Frontal cortex (tissue), 4 donors: ENCODE measurements at places on chromosomes 2 and 18.

- DNase-seq: no peak
These were observed 1.3 kb downstream of the TMEM163 start for GRCh38 chr2:134717286-134718022.

DNA sequence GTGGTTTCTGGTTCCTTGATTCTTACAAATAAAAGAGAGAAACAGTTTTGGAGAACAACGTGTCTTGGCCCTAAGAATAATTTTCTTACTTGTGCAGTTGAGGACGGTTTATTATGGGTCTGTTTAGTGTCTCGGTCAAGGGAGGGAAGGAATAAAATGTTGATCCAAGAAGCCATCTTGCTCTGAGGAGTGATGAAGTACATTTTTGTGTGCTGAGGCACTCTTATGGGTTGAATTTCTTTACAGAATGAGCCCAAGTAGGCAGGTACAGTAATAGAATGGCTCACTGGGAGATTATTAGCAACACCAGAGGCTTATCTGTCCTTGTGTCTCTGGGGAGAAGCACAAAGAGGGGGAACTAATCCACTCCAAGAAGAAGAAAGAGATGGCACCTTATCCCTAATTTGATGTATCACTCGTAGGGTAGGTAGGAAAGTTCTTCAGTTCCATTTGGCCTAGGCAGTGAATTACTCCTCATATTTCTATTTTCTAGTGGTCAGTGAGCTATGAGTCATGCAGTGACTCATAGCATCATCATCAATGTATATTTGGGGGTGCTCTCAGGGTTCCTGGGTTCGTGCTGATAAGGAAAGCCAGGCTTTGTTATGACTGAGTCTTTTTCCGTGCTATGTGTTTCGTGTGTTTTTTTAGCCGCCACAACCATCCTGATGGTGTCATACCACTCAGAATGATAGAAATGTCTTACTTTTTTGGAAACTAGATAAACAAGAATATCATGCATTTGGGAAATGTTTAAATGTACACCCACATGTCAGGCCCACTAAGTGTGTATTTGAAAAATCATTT is 250.1 kb upstream of the CTAGE1 start:
- DNase-seq: no peak

DNA sequence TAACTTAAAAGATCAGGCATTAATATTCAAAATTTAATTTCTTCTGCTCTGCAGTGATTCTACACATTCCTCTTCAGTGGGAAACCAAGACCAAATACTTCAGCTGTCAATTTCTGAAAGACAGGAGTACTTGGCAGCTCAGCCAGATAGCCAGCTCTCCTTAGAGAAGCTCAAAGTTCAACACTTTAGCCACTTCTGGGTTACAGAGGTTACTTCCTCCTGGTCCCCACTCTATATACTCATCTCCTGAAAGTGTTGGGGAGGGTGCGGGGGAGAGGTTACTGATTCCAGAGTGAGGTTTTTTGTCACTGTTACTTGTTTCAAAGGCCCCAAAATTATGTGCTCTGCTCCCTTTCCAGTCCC is 4.1 kb downstream of the CYTIP start:
- DNase-seq: no peak

- DNase-seq: no peak
These were observed 62.4 kb upstream of the MSH6 start for GRCh38 chr2:47720559-47720958.

GRCh38 chr2:110905217-110905616 is 172.8 kb downstream of the ACOXL start:
- no peak for DNase-seq

GRCh38 chr18:9869715-9870430 is 15.9 kb upstream of the TXNDC2 start:
- DNase-seq: no peak

GRCh38 chr2:28484835-28485234 is 11.0 kb upstream of the PLB1 start:
- no peak for DNase-seq

GRCh38 chr2:65425276-65425675 is 7.1 kb downstream of the SPRED2 start:
- DNase-seq: no peak

- no peak for DNase-seq
These were observed 52.9 kb upstream of the FSHR start for GRCh38 chr2:49207204-49207603.

DNA sequence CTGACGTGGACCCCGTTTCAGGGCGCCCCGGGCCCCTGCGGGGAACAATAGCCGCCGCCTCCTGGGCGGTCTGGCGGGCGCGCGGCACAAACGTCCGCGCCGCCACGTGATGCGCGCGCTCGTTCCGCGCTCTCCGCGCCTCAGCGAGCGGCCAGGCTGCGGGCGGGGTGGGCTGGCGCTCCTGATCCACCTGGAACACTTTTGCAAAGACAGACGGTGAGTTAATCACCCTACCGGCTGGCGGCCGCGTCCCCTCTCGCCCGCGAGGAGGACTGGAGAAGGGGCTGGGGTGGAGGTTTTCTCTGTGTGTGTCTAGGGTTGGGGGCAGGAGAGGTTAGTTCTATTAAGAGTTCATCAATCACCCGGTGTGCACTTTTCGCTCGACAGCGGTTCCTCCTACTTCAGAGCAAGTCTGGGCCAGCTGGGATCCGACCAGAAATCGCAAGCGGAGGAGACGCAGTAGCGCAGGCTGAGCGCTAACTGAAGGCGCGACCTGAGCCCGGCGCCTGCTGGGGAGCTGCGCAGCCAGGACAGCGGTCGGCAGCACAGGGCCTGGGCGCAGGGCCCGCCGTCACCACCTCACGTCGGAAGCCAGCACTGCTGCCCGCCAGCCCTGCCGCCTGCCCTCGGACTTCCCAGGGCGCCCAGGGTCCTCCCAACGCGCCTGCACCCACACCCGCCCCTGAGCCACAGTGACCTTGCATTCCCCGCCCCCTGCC is 10.3 kb upstream of the HOXD1 start:
- DNase-seq: no peak

- no peak for DNase-seq
These were observed at the start of gene IL36RN for GRCh38 chr2:113058998-113059960. IL36RN (plus strand) TSS chr2:113059198; CDS start chr2:113059439, 241 bp downstream.

GRCh38 chr2:167134381-167135072 is 246.2 kb downstream of the XIRP2 start:
- no peak for DNase-seq

- no peak for DNase-seq
These were observed 46.7 kb downstream of the NBEAL1 start for GRCh38 chr2:203061346-203061745.

DNA sequence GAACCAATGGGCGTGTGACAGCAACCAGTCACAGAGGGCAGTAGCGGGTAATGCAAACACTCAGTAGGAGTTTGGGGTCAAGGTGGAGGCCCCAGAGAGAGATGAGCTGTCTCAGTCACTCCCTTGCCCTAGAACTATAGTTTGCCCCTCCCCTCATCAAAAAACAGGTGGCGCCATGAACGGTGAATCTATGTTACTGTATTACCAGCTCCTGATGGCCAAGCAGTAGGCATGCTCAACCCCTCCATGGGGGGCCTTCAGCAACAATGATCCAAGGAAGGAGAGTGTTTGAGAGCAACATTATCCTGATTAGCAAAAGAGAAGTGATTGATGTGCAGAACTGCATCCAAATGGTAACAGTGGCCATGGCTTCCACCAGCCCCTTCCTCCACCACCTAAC is 30.4 kb downstream of the TRABD2A start:
- no peak for DNase-seq

DNA sequence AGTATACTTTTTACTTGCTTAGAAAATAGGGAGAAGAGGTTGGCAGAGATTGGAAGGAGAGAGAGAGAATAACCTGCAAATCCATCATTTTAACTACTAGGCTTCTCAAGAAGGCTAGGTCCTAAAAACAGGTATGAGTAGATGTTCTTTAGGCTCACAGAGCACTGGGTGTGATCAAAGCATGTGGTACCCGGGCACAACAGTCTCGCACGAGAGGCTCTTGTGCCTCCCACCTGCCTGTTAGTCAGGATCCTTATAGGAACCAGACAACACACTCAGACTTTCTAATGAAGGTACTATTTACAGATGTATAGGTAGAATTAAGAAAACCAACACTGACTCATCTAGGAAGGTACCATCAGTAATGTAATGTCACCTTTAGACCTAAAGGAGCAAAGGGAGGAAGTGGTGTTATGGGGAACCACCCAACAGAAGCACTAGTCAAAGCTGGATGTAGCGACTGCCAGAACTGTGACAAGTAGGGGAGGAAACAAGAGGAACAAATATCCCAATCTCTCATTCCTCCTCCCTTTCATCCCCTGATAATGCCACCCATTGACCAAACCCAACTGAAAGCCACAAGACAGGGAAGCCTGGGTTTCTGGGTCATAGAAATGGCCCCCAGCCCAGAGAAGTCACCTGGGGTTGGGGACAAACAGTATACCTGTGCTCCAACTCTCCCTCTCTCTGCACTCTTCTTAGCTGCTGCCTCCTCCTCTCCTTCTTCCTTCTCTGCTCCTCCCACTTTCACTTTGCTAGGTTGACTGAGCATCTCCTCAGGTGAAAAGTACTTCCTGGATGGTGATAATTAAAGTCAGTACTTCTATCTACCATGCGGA is 16.0 kb upstream of the MARCHF4 start:
- DNase-seq: no peak

DNA sequence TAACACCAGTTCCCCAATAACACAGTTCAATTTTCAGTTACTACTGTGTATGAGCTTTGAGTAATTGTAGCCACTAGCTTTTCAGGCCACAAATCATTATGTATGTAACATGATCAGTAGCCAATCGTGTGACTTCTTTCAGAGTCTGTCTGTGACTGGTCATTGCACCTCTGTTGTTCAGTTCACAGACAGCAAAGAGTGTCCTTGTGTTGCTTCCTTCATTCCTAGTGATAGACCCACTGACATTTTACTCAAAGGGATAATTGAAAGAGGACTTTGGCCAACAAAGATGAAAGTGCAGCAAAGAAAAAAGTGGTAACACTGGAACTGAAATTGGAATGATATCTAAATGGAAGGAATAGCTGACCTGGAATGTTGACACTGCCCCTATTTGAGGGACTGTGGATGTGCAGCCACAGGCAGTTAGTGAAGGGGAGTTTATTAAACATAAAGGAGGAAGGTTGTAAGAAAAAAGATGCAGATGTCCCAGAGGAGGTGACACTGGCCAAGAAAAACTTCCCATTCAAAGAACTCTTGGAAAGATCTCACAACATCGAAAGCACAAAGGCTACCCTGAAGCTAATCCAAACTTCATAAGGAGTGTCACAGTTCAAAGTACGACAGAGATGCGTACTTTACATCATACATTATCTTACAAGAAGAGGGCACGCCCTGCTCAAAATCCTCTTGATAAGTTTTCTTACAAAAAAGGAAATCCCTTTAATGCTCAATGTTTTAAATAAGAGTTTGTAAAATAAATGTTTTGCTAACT is 19.3 kb downstream of the TTC39C start:
- no peak for DNase-seq

DNA sequence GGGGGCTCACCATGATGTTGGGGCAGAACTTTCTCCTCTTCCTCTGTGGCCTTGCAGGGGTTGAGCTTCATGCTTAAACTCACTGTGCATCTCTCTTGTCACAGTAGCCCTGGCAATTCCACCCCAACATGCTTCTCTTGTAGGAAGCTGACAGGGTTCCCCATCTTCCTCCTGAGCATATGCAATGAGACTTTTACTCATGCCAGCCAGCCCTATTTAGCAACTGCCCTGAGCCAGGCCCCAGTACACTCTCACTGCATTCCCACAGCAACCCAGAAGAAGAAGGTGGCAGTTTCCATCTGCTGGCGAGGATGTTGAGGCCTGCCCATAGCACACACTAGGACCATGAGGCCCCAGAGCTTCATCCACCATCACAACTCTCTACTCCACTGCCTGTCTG is 72.2 kb upstream of the TEX51 start:
- DNase-seq: no peak

GRCh38 chr2:55134316-55134706 is 84.1 kb upstream of the RTN4 start:
- no peak for DNase-seq

DNA sequence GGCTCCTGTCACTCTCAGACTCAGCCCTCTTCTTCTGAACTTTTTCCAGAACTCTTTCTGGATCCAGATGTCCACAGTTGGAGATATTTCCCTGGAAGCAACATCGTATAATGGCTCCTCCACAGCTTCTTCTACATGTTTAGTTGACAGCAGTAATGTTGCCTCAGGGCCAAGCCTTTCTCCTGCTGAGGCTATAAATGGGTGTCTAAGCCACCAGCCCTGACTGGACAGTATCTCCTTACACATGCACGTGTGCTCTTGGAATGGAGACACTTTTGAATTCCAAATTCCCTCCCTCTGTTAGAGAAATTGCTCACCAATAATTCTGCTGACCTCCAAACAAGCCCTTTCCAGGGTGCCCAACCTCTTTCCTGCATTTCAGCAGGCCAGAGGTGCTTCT is 156.2 kb upstream of the PIK3C3 start:
- no peak for DNase-seq
